Astrocyte (in vitro differentiated cells and primary cell): ENCODE measurements at places on chromosomes 7 and 10. TPM values are rescaled to one million over a fixed set of nuclear protein-coding genes. Genes with fewer than 3 reads are reported as not detected.

GRCh38 chr7:46186131-46186530 lies 265.1 kb upstream of the IGFBP3 start:
- no peak overlapping the region for H3K4me3 ChIP-seq
- no peak for DNase-seq
- peaks cover 2% of the 10 kb centered on the region for H3K4me1 ChIP-seq
- no peak overlapping the region for H3K27ac ChIP-seq
- H3K36me3 ChIP-seq, result no peaks in the 10 kb centered on the region

The ATP5MK gene
- 405 and 463 TPM in 2 replicates for total RNA-seq

DNA sequence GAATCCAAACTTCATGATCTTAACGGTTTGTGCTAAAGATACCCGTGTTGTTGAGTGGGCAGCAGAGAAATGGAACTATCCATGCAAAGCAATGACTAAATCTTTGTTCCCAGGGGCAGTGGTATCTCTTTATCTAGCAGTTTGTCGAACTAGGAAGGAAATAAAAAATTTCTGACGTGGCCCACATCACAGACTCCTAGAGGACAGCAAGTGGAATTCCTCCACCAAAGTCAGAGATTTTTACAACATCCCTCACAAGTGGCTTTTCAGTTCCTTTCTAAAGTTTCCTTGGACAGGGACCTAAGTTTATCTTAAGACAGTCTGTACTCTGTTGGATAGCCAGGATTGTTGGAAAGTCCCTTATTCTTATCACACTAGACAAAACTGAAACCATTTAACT lies 136.0 kb downstream of the RAPGEF5 start:
- H3K4me3 ChIP-seq, result no peak overlapping the region
- H3K4me1 ChIP-seq, result no peaks in the 10 kb centered on the region
- H3K36me3 ChIP-seq, result no peaks in the 10 kb centered on the region
- H3K27me3 ChIP-seq, result no peaks in the 10 kb centered on the region
- no peak for DNase-seq
- no peak overlapping the region for H3K27ac ChIP-seq

GRCh38 chr10:96651998-96652431 lies 65.2 kb upstream of the TM9SF3 start:
- DNase-seq, result no peak
- H3K27me3 ChIP-seq, result peaks cover 4% of the 10 kb centered on the region
- H3K36me3 ChIP-seq, result no peaks in the 10 kb centered on the region
- H3K4me1 ChIP-seq, result no peaks in the 10 kb centered on the region
- H3K4me3 ChIP-seq, result no peak overlapping the region

The UBTD1 gene
- 73.1 and 81.9 TPM in 2 replicates for total RNA-seq

- no peaks in the 10 kb centered on the region for H3K27me3 ChIP-seq
- peak; percentile 78 for DNase-seq
- peak overlapping the region; percentile 93 for H3K27ac ChIP-seq
- H3K4me1 ChIP-seq, result peaks cover 44% of the 10 kb centered on the region
- H3K36me3 ChIP-seq, result no peaks in the 10 kb centered on the region
- H3K4me3 ChIP-seq, result peak overlapping the region; percentile 20
Observed at GRCh38 chr7:4706384-4707216, 24.5 kb downstream of the FOXK1 start.

The STOX1 gene
- 0.12 and 0.25 TPM in 2 replicates for total RNA-seq

DNA sequence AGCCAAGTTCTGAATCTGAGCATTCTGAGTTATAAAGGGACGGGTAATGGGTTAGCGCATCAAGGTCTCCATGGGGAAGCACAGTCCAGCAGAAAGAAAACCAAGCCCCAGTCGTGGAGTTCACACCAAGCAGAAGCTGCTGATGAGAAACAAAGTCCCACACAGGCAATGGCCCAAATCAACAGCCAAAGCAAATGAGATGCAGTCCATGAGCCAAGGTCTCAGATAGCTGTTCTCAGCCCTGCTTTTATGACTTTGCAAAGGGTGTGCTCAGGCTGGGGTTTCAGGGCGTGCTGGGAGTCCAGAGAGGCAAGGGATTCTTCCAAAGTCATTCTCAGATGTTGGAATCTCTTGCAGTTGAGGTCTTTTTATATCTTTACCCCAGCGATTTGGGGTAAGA lies 32.0 kb downstream of the THNSL1 start:
- H3K4me1 ChIP-seq, result peaks cover 5% of the 10 kb centered on the region
- no peak overlapping the region for H3K4me3 ChIP-seq
- no peak for DNase-seq
- H3K36me3 ChIP-seq, result no peaks in the 10 kb centered on the region

GRCh38 chr10:14409856-14410458 lies 79.2 kb upstream of the FRMD4A start:
- H3K36me3 ChIP-seq, result no peaks in the 10 kb centered on the region
- H3K27me3 ChIP-seq, result no peaks in the 10 kb centered on the region
- DNase-seq, result no peak
- H3K4me1 ChIP-seq, result peaks cover 20% of the 10 kb centered on the region

DNA sequence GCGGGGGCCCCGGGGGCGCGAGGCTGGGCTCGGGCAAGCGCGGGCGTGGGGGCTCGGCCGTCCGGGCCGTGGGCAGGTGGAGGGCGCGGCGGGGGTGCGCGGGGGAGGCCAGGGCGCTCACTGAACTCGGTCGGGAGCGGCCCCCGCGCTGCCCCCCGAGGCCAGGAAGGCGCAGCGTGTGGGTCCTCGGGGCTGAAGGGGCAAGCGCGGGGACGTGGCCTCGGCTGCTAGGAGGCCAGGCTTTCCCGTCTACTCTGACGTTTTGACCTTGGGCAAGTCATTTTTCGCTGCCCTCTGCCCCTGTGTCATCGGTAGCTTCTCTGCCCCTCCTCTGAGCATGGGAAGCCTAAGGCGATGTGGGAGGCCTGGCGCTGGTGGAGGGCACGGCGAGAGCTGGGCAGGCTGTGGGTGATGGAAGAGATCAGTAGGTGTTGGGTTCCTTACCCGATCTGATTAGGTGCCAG lies 441 bp downstream of the FBH1 start:
- H3K27me3 ChIP-seq, result no peaks in the 10 kb centered on the region
- H3K4me3 ChIP-seq, result peak overlapping the region; percentile 87
- peaks cover 26% of the 10 kb centered on the region for H3K4me1 ChIP-seq
- no peak for DNase-seq
- peak overlapping the region; percentile 58 for H3K27ac ChIP-seq

DNA sequence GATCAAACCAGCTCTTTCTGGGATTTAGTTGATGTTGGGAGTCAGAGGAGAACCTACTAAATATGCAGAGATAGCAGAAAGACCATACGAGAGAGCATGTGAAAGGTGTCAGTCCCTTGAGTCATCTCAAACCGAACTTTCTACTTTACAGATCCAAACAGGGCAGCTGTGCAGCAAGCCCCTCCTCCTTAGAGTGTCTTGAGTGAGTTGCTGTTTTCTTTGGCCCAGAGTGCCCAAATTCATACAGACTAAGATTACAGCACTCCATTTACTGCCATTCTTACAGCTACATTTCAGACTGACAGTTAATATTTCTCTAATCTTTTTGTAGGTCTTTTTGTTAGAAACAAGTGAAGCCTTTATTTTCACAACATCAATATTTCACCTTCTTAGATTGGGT lies 53.4 kb downstream of the NRCAM start:
- no peaks in the 10 kb centered on the region for H3K4me1 ChIP-seq
- no peaks in the 10 kb centered on the region for H3K27me3 ChIP-seq
- H3K36me3 ChIP-seq, result no peaks in the 10 kb centered on the region
- H3K27ac ChIP-seq, result no peak overlapping the region
- peak; percentile 43 for DNase-seq

- no peak for DNase-seq
- no peak overlapping the region for H3K4me3 ChIP-seq
- no peaks in the 10 kb centered on the region for H3K27me3 ChIP-seq
- H3K27ac ChIP-seq, result no peak overlapping the region
Observed at GRCh38 chr10:124529661-124530214, 68.1 kb downstream of the LHPP start.

DNA sequence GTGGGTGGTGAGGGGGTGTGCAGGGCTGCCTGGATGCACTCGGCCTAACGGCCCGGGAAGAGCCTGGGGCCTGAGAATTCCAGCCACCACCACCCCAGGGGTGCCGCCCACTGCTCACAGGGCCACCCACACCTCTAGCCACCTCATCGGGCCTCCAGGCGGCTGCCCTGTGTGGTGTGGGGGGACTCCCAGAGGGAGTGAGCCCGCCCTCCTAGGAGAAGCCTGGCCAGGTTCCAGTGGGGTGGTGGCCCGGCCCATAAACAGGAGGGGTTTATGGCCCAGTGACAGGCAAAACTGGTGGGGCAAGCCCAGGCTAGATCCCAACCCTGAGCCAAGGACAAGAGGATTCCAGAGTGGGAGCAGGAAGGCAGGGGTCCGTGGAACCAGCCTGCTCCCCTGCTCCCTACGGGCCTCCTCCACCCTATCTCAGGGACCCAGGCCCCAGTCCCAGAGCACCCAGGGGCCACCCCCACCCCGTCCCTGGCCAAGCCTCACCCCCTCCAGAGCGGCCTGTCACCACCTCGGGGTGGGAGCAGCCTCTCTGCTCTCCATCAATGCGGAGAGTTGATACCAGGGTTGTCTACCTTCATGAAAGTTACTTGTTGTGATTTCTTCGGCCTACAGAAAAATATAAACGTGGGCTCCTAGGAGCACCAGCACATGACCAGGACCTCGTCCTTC lies 20.2 kb upstream of the PDGFA start:
- peak; percentile 65 for DNase-seq
- peak overlapping the region; percentile 41 for H3K27ac ChIP-seq
- H3K4me1 ChIP-seq, result peaks cover 50% of the 10 kb centered on the region
- no peak overlapping the region for H3K4me3 ChIP-seq
- no peaks in the 10 kb centered on the region for H3K36me3 ChIP-seq
- no peaks in the 10 kb centered on the region for H3K27me3 ChIP-seq

The NEUROG3 gene
- total RNA-seq, result not detected in 2 replicates

The ACSM6 gene
- not detected in 2 replicates for total RNA-seq

The GDF2 gene
- total RNA-seq, result not detected in 2 replicates

- no peak for DNase-seq
- H3K4me3 ChIP-seq, result no peak overlapping the region
- H3K27me3 ChIP-seq, result no peaks in the 10 kb centered on the region
- no peaks in the 10 kb centered on the region for H3K36me3 ChIP-seq
- no peaks in the 10 kb centered on the region for H3K4me1 ChIP-seq
- no peak overlapping the region for H3K27ac ChIP-seq
Observed at GRCh38 chr7:49670991-49671390, 102.4 kb upstream of the VWC2 start.

The PPP2R2D gene
- total RNA-seq, result 32.5 and 33.7 TPM in 2 replicates

- peaks cover 25% of the 10 kb centered on the region for H3K4me1 ChIP-seq
- H3K27ac ChIP-seq, result no peak overlapping the region
- no peak for DNase-seq
Observed at GRCh38 chr10:80409121-80409520, 770 bp downstream of the PRXL2A start.

- H3K27me3 ChIP-seq, result peaks cover 3% of the 10 kb centered on the region
- DNase-seq, result peak; percentile 54
- H3K36me3 ChIP-seq, result no peaks in the 10 kb centered on the region
- H3K4me3 ChIP-seq, result no peak overlapping the region
- no peak overlapping the region for H3K27ac ChIP-seq
- peaks cover 11% of the 10 kb centered on the region for H3K4me1 ChIP-seq
Observed at GRCh38 chr10:43892062-43892770, 243.5 kb upstream of the ZNF32 start.

DNA sequence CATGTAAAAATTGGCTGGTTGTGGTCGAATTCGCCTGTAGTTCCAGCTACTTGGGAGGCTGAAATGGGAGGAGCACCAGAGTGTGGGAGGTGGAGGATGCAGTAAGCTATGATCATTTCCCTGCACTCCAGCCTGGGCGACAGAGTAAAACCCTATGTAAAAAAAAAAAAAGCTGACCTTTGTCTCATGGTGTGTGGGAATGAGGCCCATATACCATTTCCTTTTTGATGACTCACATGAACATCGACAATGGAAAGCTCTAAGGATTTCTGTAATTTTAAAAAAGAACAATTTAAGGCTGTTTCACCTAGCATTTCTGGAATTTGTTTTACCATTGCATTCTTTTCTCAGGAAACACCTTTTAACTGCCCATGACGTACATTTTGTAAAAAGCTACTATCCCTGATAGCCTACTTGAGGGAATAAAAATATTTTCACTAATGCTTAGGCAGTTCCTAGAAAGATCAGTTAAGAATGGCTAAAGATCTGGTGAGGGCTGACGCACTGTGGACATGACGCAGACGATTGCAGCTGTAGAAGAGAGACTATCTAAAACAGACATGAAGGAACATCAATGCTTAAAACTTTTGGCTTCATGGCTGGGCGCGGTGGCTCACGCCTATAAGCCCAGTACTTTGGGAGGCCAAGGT lies 400.6 kb upstream of the IGFBP3 start:
- no peak overlapping the region for H3K4me3 ChIP-seq
- H3K27me3 ChIP-seq, result no peaks in the 10 kb centered on the region
- no peaks in the 10 kb centered on the region for H3K4me1 ChIP-seq
- no peaks in the 10 kb centered on the region for H3K36me3 ChIP-seq
